ENCODE measurements at places on chromosomes 16 and 17. TPM values are rescaled to one million over a fixed set of nuclear protein-coding genes. Genes with fewer than 3 reads are reported as not detected.

TEKT1 gene
- total RNA-seq: 2.4 TPM

TBC1D10B gene
- 20.7 TPM for total RNA-seq

TXNDC11 gene
- total RNA-seq: 6.1 TPM

HSD17B2 gene
- total RNA-seq: not detected

KRTAP2-4 gene
- total RNA-seq: not detected

TBC1D3B gene
- not detected for total RNA-seq

ITGB3 gene
- total RNA-seq: 7.4 TPM

Measured in uterus (tissue), 4 donors.